NCI-H1694 treated with DMSO at 0.1 percent for 48 hours (cell line): ENCODE measurements at places on chromosomes 4 and X.

DNA sequence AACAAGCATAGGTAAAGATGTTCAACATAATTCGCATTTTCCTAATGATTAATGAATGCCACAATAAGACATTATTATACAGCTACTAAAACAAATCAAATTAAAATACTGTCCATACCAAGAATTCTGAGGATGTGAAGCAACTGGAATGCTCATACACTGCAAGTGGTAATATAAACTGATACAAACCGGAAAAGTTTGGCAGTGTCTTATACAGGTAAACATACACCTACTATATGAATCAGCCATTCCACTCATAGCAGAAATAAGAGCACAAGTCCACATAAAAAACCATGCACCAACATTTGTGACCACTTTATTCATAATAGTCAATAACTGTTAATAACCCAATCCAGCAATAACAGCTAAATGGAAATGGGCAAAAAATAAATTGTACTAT is 79.3 kb downstream of the FBXW7 start:
- no peak for DNase-seq

GRCh38 chr4:4574792-4575191 is 32.9 kb upstream of the STX18 start:
- DNase-seq = no peak

- DNase-seq = no peak
These were observed 215.8 kb downstream of the PACRGL start for GRCh38 chr4:20916106-20916505.

- DNase-seq = no peak
These were observed 10.9 kb upstream of the PPP2R3B start for GRCh38 chrX:397575-397974.

DNA sequence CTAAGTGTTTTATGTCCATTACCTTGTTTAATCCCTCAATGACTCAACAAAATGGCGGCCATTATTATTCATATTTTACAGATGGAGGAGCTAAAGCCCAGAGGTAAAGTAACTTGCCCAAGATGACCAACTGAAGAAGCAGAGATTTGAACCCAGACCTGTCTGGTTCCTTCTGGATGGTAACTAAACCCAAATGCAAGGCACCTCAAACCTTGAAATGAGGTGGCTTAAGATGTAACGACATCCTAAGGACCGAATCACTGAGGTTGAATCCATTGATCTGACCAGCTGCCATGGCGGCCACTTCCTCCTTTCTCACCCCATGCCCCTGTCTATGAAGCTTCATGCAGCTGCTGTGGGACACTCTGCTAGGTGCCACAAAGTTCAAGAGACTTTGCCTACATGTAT is 932 bp downstream of the TLR10 start:
- no peak for DNase-seq

DNA sequence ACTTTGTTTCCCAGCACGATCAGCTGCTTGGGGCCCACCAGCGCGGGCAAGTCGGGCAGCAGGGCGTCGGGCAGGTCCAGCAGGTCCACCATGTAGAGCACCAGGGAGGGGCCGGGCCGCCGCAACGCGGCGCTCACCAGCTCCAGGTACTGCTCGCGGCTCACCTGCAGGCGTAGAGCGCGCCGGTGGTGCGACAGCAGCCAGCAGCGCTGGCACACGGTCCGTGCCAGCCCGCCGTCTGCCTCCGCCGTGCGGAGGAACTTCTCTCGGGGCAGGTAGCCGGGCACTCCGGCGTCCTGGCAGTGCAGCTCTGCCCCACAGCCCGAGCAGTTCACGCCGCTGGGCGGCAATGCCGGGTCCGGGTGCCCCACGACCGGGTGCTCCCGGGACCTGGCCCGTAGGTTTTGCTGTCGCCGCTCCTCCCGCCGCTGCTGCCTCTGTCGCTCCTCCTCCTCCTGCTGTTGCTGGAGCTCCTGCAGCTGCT is 527 bp downstream of the NOA1 start:
- no peak for DNase-seq

- no peak for DNase-seq
These were observed 576.0 kb upstream of the PABPC4L start for GRCh38 chr4:134777606-134778005.

DNA sequence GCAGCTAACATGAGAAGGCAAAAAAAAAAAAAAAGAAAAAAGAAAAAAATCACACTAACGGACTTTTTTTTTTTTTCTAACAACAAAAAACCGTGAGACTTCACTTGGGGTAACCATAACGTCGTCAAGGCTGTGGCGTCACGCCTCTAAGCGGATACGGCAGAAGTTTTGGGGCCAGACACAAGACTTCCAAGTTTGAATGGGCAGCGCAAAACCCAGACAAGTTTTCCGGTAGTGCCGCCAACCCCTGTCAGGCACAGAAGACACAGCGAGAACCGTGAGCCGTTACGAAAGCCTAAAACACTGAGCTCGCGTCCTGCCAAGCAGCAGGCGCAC is 556 bp upstream of the SMARCA5 start:
- DNase-seq = no peak

GRCh38 chrX:106150701-106151100 is 17.4 kb upstream of the PWWP3B start:
- DNase-seq = no peak

DNA sequence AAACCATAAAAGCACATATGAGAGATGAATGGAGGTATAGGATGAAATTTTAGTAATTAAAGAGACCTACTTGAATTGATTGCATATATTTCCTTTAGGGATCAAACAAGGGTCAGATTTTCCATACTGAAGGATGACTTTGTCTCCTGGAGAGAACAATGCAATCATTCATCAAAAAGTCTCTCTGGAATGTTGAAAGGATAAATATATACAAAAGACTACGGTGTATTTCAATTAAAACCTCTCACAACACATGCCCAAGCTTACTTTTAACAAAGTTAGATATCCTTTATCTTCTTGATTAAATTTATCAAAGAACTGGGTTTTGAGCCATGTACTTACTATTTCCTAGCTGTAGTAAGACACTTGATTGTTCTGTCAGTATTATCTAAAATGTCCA is 36.8 kb upstream of the ADH7 start:
- no peak for DNase-seq

DNA sequence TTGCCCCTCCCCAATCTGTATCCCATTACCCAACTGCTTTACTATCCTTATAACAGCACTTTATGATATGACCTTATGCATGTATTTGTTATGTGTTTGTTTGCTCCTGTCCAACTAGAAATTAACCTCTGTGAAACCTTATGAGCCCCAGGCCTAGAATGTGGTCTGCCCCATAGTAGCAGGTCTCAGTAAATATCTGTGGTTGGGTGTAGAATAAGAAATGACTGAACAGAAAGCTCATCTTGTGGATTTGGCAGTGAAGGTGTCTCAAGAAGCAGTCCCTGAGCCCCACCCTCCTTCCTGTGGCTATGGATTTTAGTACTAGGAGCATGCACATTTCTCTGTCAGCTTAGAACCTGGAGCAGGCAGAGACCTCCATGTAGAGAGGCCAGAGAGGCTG is 229.0 kb upstream of the LCORL start:
- DNase-seq = no peak

DNA sequence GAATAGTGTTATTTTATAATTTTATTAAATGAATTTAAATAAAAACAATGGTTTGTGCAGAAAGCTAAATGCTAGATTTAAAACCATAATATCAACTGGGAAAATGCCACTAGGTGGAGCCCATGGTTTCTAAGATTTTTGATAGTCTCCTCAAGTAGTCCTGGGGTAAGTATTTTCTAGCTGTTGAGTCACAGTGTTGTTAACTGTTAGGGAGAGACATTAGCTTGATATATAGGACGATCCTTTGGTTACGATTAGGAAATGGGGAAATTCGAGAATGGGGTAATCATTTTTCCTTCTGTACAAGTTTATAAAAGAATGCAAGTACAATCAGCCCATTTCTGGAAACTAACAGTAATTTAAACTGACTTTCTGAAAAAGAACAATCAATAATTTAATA is 378.4 kb downstream of the ANKRD50 start:
- DNase-seq = no peak

DNA sequence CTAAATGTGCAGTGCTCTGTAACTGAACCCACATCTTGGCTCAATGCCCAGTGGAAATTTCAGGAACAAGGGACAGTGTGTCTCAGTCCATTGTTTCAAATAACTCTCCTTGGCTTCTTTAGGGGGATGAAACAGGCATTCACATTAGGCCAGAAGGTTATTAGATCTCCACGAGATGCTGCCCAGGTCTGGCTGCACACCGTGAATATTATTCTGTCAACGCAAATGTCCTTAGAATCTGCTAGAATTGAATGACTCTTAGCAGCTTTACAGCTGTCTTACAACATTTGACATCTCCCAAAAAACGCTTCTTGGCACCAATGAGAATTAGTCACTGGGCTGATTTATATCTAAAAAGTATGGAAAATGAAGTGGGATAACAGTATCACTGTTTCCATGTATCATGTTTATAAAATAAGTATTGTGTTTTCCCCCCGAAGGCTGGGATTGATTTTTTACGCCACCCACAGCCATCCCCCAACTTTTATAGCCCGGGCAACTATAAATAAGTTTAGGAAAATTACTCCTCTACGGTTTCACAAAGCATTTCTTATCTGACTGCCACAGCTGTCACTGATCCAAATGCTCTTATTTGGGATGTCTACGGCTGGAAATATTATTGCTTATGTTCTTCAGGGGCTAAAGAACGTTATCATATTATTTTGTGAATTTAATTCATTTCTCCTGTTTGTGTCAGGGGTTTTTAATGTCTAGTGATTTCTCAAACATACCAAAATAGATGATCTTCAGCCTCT is 559.7 kb upstream of the FAT1 start:
- no peak for DNase-seq

GRCh38 chr4:109011241-109012026 is 248.6 kb upstream of the ETNPPL start:
- DNase-seq = no peak

- no peak for DNase-seq
These were observed 1012.9 kb upstream of the FTHL17 start for GRCh38 chrX:32084757-32085156.

DNA sequence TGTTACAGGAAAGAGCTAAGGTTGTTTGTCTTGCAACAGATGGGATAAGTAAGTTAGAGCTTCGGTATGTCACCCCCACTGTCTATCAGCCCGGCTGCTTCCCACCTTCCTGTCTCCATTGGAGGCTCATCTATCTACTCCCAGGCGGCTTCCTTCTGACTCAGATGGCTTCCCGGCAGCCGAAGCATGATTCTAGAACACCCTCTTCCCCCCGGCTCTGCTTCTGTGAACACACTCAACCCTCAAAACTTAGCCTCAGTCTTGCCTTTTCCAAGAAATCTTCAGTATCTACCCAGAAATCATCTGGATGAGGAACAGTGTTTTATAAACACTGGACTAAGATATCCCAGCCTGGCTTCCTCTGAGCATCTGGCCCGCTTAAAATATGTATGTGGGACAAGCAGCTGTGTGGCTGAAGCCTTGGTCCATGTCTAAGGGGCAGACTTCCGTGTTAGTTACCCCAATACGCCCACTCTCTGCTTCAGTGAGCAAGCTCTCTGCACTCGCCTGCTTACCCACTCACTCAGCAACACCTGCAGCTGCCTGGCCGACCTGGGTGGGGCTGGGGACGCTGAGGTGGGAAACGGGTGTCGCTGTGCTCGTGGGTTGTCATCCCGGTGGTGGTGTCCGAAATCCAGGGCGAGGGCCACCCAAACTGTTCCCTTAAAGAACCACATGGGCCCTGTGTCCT is 12.0 kb upstream of the SLC2A9 start:
- no peak for DNase-seq

DNA sequence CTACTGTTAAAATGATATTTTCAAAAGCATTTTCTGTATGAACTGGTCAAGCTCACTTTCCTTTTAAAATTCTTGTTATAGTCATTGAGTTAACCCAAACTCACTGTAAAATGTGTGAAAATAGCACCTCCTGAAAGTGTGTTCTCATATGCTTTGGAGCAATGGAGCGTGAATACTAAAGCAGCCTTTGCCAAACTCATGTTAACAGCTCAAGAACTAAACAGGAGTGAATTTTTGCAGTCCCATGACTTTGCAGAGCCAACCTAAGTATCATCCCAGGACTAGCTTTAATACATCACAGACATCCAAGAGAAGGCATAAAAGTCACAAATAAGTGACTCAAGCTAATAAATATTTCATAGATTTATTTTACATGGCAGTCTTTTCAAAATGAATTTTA is 2.3 kb downstream of the AMMECR1 start:
- no peak for DNase-seq

DNA sequence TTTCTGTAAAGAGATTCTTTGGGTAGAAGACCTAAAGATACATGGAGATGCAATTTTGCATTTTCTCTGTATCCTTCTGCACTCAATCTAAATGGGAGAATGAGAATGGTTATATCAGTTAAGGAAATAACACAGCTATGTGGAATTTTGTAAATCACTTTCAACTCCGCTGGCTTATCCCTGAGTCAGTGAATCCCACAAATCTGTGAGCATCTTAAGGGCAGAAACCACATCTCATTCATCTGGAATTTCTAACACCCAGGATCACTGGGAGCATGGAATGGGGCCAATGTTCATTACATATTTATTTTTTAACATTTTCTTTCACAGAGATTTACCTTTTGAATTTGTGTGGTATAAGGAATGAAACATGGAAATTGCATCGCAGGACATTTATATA is 167.8 kb downstream of the CFAP47 start:
- DNase-seq = no peak

DNA sequence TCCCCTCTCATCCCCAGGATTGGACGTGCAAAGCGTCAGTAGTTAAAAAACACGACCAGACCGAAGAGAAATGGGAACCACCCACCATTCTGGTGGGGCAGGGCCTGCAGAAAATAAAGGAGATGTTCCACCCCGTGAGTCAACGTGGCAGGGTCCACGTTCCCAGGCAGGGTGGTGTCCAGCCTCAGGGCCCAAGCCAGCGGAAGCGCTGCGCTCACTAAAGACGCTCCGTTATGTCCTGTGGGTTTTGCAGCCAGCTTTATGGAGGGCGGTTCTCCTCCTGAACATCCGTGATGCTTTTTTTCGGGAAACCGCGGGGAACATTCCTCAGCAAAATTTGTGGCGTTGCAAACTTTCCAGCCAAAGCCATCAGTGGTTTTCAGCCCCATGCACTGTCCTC is 93.4 kb upstream of the SHOX start:
- no peak for DNase-seq
